ENCODE measurements at places on chromosomes 12 and 14. TPM values are rescaled to one million over a fixed set of nuclear protein-coding genes. Genes with fewer than 3 reads are reported as not detected.

The NUDT4 gene
- total RNA-seq = 188 TPM

The BEGAIN gene
- total RNA-seq = 0.91 TPM

The ERP27 gene
- total RNA-seq = 0.32 TPM

The SERPINA9 gene
- total RNA-seq = not detected

The FGF23 gene
- not detected for total RNA-seq

The AJUBA gene
- total RNA-seq = 53.6 TPM

The GOLGA3 gene
- 81.3 TPM for total RNA-seq

The TRHDE gene
- total RNA-seq = 3.8 TPM

The NTS gene
- total RNA-seq = under 0.01 TPM

The SLC7A7 gene
- total RNA-seq = 10.1 TPM

The FOXN4 gene
- not detected for total RNA-seq

The ITGA5 gene
- 746 TPM for total RNA-seq

The SRRM4 gene
- not detected for total RNA-seq

The NINJ2 gene
- not detected for total RNA-seq

The VDR gene
- under 0.01 TPM for total RNA-seq

The MAP3K9 gene
- total RNA-seq = under 0.01 TPM

The NRXN3 gene
- total RNA-seq = under 0.01 TPM

The NAP1L1 gene
- total RNA-seq = 228 TPM

The DYRK2 gene
- 6.2 TPM for total RNA-seq

The ABCD2 gene
- not detected for total RNA-seq

The AACS gene
- total RNA-seq = 35.6 TPM

The AMHR2 gene
- total RNA-seq = not detected

The TAS2R8 gene
- not detected for total RNA-seq

The KIF26A gene
- 4.4 TPM for total RNA-seq

The PIK3C2G gene
- total RNA-seq = not detected

The DPPA3 gene
- not detected for total RNA-seq

The CABP1 gene
- not detected for total RNA-seq

The AQP5 gene
- total RNA-seq = 3.2 TPM

The C2CD5 gene
- total RNA-seq = 28.3 TPM

The CCNB1IP1 gene
- 36.2 TPM for total RNA-seq

The APOLD1 gene
- 5.0 TPM for total RNA-seq

The KLRC2 gene
- total RNA-seq = not detected

The KSR2 gene
- total RNA-seq = 0.30 TPM

The WDR20 gene
- total RNA-seq = 13.3 TPM

The SELPLG gene
- not detected for total RNA-seq

The LALBA gene
- not detected for total RNA-seq

The KRT5 gene
- total RNA-seq = 0.91 TPM

The KLHDC1 gene
- total RNA-seq = 1.1 TPM

The IL26 gene
- not detected for total RNA-seq

The FAR2 gene
- 40.3 TPM for total RNA-seq

The NKX2-1 gene
- not detected for total RNA-seq

The GDF3 gene
- total RNA-seq = not detected

The SDS gene
- total RNA-seq = not detected

The KCNA5 gene
- total RNA-seq = not detected

The SPX gene
- not detected for total RNA-seq

The PTHLH gene
- total RNA-seq = 0.97 TPM

The PLEKHD1 gene
- under 0.01 TPM for total RNA-seq

The PAPOLA gene
- total RNA-seq = 122 TPM

The TMPRSS12 gene
- total RNA-seq = not detected

The FAM90A1 gene
- total RNA-seq = 0.15 TPM

The HOXC11 gene
- not detected for total RNA-seq

All from epithelial cell of umbilical artery (primary cell).